ENCODE measurements at places on chromosomes 6 and 20.
A peak's percentile ranks its signal among the peaks of the same experiment; 100 is the strongest.

DNA sequence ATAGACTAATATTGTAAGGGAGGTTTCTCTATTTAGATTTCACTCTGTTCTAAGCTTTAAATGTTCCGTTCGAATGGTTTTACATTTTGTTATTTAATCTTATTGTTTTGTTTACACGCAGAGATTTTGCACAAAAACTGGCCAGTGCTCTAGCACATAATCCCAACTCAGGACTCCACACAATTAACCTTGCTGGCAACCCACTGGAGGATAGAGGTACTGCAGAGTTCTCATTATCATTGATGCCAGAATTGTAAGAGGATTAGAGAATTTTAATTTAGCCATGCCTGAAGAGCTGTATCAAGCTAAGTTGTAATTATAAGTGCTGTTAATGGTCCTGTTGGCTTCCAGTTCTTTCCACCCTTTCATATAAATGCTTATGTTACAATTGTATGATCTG, 179.7 kb upstream of the SCGN start:
- peak; percentile 8 for DNase-seq

- DNase-seq, result no peak
These were observed 127.7 kb downstream of the VEGFA start for GRCh38 chr6:43897571-43898302.

GRCh38 chr6:18324706-18325042, 60.3 kb upstream of the DEK start:
- no peak for DNase-seq

DNA sequence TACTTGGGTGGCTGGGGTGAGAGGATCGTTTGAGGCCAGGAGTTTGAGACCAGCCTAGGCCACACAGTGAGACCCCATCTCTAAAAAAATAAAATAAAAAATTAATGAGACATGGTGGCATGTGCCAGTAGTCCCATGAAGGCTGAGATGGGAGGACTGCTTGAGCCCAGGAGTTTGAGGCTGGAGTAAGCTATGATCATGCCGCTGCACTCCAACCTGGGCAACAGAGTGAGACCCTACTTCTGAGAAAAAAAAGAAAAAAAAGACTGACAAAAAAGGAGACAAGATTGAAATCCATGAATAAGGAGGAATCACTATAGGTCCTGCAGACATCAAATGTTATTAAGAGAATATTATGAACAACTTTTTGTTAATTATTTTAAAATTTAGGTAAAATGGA, 23.7 kb upstream of the BPHL start:
- DNase-seq, result no peak

GRCh38 chr6:32108094-32108627, 977 bp downstream of the TNXB start:
- no peak for DNase-seq

DNA sequence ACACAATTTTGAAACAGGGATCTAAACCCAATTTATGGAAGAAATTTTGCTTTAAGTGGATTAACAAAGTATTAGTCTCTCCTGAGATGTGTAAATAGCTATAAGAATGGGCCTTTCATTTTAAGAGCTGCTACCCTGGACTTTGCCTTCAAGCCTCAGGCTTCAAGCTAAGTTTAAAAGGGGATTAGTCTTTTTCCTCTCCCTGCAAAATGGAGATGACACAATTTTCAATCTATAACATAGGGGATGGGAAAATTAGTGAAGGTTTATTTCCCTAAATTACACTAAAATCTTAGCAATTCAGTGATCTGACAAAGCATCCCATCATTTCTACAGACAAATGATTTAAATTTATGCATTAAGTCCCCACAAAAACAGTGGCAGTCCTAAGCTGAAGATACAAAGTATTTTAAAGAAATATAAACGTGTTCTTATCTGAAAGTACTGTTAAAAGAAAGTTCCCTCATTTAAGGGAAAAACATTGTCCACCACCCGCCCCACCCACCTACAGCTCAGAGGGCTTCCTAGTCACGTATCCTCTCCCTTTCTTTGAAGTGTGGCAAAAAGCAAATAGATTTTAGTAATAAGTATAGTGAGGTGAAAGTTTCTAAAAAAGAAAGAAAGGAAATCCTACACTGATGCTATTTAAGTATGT, 14.5 kb downstream of the ARHGAP18 start:
- DNase-seq, result no peak

DNA sequence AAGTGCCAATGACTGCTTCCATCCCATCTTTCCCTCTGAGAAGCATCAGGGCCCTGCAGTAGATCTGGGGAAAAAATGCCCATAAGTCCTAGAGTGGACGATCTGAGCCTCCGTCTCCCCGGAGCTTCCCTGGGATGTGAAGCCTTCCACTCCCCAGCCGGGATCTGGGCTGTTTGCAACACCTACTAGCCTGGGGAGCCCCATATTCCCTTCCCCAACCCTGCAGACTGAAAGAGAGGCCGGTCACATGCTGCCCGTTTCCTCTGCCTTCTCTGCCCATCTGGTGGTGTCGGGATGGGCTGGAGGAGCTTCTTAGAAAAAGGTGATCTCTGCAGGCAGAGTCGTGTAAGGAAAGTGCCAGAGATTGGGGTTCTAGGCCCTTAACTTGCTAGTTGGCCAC, 1.1 kb downstream of the SNPH start:
- no peak for DNase-seq

DNA sequence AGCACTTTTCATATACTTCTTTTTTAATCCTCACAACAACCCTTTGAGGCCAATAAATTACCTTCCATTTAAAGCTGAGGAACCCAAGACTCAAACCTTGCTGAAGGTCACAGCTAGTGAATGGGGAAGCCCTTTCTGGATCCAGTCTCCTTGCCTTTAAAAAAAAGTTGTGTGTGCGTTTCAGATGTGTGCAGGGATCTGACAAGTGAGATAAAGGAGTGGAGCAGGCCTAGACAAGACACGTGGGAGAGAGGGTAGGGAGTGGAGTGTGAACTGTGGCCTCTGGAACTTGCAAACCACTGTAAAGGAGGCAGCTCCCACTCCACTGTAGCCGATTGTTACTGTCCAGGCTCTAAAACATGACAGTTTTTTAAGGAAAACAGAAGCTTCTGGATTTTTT, 1.9 kb downstream of the KLHL32 start:
- no peak for DNase-seq

DNA sequence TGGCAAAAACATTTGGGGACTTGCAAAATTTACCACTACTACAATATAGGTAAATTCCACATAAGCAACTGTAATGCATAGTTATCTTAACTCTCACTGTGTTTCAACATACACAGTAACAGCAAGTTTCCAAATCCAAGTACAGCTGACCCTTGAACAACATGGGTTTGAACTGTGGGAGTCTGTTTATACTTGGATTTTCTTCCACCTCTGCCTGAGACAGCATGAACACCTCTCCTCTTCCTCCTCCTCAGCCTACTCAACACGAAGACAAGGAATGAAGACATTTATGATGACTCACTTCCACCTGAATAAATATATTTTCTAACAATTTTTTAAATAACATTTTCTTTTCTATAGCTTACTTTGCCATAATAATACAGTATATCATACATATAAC, 25.6 kb downstream of the MAN1A1 start:
- no peak for DNase-seq

DNA sequence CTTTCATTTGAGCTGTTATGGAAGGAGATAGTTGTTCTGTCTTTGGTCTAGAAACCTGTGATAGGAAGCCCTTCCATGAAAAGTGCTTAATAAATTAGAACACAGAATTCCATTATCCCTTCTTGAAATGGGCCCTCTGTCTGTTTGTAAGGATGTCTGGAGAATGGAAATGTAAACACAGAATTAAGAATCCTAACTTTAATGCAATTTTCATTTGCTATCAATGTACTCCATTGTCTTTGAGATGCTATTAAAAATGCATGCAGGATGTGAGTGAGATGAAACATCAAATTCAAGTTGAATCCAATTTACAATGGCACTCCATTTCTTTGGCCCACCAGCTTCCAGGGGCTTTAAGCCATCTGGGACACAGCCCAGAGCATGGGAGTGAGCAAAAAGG, 13.9 kb upstream of the AARS2 start:
- no peak for DNase-seq

- no peak for DNase-seq
These were observed 74.3 kb downstream of the CD40 start for GRCh38 chr20:46192376-46192944.

Measured in endothelial cell (in vitro differentiated cells).